NCI-H2227 treated with DMSO at 0.1 percent for 48 hours (cell line): ENCODE measurements at places on chromosomes 7 and 10.

- DNase-seq = no peak
Measured at GRCh38 chr10:133388973-133389818, 4.8 kb upstream of the MTG1 start.

- no peak for DNase-seq
Measured at GRCh38 chr7:151796091-151796870, 80.6 kb downstream of the PRKAG2 start.

DNA sequence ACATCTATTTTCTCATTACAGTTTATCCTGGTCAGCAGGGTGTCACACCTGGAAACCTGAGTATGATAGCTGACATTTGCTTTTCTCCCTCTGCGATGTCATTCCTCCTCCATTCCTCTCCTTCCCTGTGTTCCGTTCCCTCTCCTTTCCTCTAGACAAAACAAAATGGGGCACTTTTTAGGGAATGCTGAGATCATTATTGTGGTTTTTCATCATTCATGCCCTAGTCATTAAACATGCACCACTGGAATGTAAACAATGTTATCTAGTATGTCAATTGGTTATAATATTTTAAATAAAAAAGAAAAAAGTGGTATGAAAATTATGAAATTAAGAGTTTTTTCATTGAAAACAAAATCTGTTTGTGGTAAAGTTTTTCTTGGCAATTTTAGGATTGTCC lies 132.6 kb downstream of the MAPK8 start:
- DNase-seq = no peak

- DNase-seq = no peak
Measured at GRCh38 chr10:127815147-127815546, 77.6 kb downstream of the CLRN3 start.

GRCh38 chr7:139525239-139525638 lies 1.8 kb downstream of the CLEC2L start:
- DNase-seq = no peak

GRCh38 chr7:2821161-2821841 lies 22.8 kb downstream of the GNA12 start:
- no peak for DNase-seq

- DNase-seq = no peak
Measured at GRCh38 chr7:74033372-74034311, 5.7 kb downstream of the ELN start.

DNA sequence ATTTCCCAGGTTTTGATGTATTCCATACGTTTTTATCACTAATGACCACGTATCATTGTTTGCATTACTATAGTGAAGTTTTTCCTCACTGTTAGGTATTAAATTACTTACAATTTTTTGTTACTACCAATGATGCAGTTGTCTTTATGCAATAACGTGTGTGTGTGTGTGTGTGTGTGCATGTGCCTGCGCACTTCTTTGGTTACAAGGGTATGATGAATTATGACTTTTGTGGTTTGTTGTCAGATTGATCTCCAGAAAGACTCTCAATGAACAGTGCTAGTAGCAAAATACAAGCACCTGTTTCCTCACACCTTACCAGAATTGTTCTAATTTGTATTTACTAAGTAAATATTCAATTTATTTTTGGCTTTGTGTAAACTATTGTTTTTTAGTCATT lies 51.5 kb downstream of the MCMBP start:
- no peak for DNase-seq

GRCh38 chr7:1997537-1998076 lies 235.1 kb downstream of the MAD1L1 start:
- no peak for DNase-seq

DNA sequence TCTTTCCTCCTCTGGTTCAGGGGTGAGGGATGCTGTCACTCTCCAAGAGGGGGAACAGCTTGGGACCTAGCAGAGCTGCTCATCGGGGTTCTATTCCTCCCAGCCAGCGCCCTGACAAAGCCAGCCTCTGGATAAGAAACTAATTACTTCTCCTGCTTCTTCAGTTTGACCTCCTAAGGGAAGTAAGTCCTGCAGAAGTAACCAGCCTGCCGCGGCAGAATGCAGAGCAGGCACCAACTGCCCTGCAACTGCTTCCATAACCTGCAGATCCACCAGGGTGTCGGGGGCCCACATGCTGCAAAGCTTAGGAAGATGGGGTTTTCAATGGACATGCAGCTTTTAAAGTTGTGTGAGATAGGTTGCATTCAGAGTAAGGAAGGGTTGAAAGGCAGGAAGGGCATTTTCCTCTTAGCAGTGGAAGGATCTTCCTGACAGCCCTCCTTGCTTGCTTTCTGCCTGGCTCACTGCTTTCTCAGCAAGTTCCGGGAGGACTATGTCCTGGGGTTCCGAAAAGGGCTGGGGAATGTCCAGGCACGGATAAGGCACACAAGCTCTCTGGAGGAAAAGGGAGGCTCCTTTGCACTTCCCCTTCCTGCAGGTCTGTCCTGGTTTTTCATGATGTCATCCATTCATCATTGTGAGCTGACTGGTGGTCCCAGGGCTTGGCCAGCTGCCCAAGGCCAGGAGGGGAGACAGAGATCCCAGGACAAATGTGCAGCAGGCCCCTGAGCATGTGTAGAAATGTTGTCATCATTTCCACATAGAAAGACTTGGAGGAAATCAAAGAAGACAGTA lies 24.3 kb upstream of the CALU start:
- DNase-seq = no peak

- DNase-seq = no peak
Measured at GRCh38 chr10:132345345-132345744, 13.4 kb downstream of the LRRC27 start.

- DNase-seq = no peak
Measured at GRCh38 chr7:50327443-50327842, 22.9 kb downstream of the IKZF1 start.

DNA sequence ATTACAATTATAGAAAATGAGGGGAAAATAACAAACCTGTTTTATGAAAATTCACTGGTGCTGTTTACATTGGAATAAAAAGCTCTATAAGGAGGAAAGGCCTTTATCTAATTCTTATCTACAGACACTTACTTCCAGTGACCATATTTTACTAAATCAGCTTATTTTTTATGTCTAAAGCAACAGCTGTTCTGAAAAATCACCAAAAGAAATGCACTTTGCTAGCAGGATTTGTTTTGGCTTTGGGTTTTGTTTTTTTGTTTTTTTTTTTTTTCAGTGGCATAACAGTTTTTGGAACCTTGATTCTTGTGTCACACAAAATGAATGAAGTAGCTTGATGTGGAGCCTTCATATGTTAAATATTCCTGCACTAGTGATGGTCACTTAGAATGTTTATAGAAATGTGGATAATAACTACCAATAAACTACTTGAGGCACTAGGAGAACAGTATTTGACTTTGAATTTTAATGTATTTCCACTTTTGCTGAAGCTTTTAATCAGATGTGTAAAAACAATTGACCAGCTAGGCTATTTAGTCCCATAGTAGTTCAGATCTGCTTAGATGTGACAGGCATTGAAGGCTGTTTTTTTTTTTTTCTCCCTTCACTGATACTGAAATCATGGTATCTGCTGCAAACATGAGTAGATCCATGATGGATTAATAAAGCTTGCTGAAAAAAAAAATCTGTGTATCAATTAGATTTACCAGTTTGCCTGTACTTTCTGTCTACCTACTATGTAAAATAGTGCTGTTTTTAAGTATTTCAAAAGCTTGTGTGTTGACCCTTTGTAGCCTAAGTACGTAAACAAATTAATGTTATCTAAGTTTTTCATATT lies 2.8 kb downstream of the ARL4A start:
- no peak for DNase-seq

DNA sequence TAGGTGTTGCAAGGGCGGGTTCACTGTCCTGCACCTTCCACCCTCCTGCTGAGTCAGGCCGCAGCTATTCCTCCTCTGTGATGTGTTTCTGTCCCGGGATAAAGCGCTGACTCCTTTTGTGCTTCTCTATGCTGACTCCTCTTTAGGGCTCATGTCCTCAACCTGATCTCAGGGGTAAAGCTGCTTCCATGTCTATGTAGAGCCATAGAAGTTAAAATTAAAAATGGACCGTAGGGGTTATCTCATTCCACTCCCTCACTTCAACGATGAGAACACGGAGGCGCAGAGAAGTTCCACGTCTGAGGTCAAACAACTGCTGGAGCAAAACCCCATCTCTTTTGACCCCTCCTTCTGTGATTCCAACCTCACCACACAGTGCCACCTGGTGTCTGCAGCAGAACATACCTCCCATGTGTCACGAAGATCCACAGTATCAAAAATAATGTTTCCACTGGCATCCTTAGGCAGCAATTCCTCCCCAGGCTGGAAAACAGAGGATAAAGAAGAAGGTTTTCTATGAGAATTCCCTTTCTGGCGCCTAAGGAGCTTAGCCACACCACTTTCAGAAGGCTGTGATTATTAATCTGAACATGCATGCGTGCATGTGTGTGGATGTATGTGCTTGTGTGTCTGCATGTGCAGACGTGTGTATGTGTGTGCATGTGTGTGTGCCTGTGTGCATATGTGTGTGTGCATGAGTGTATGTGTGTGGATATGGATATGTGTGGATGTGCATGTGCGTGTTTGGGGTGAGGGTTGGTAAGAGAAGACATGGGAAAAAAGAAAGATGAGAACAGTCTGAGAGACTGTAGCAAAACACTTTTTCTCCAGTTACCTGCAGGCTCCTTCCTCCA lies 81.2 kb upstream of the UCN3 start:
- DNase-seq = no peak

- DNase-seq = no peak
Measured at GRCh38 chr10:90857635-90858460, at the start of gene HTR7. TSS of gene HTR7 (minus strand) at chr10:90858039. CDS start at chr10:90857671, 368 bp downstream.

- no peak for DNase-seq
Measured at GRCh38 chr7:157791261-157791660, 454.5 kb downstream of the DNAJB6 start.

DNA sequence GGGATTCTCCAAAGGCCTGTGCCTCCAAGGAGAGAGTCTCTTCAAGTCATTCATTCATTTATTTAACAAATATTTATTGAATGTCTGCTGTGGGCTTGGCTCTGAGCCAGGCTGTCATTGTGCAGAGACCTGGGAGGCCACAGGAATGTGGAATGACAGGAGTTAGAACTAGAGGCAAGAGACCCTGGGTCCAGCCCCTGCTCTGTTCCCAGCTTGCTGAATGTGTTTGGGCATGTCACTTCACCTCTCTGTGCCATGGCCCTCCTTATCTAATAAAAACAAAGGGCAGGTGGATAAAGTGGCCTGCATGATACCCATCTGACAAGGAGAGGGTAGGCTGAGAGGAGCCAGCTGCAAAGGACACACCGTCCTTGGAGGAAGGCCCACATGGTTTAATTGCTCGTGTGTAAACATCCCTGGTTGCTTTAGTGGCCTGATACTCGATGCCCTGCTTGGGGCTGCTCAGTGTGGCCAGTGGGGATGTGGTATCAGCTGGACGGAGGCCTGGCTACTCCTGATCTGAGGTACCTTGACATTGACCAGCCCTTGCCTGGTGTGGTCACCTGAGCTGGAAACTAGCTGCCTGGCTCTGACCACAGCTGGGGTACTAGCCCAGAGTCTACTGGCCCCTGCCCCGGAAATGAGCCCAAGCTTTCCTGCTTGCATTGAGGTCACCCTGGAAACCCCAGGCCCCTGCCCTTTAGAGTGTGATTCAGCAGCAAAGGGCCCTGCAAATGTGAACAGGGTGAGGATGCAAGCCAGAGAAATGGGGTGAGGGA lies 116.2 kb downstream of the CDH23 start:
- no peak for DNase-seq

DNA sequence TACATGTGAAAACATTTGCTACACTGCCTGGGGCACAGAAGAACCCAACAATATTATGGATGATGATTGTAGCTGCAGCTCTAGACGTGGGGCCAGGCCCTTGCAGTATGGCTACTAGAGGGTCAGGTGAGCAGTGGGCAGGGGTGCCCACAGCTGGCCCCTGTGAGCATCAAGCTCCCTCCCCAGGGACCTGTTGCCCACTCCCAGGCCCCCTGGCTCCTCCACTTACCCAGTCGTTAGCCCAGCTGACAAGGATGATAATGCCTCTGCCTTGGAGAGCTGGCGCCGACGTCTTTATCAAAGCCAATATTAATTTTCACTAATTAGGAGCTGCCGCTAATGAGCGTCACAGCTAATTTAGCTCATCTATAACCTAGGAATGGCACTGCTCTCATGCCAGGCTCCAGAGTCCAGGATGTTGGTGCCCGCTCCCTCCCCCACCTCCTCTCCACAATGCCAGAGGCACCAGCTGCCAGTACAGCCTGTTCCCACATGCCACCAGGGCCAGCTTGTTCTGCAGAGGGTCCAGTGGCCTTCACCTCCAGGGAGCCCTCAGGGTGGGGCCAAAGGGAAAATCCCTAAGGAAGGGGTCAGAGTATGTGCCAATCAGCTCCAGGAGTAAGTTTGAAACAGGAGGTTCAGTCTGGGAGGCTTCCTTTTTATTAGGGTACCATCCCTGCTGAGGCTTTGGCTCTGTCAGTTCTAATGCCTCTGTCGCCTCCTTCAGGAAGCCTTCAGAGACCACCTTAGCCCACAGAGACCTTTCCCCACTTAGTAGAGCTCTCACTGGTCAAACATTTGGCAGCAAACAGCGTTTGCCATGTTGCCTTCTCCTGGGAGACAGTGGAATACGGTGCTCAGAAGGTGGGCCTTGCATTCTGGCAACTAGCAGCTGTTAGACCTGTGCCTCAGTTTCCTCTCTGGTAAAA lies 77.2 kb downstream of the CDH23 start:
- no peak for DNase-seq

GRCh38 chr10:121853950-121854349 lies 73.9 kb downstream of the ATE1 start:
- DNase-seq = no peak

DNA sequence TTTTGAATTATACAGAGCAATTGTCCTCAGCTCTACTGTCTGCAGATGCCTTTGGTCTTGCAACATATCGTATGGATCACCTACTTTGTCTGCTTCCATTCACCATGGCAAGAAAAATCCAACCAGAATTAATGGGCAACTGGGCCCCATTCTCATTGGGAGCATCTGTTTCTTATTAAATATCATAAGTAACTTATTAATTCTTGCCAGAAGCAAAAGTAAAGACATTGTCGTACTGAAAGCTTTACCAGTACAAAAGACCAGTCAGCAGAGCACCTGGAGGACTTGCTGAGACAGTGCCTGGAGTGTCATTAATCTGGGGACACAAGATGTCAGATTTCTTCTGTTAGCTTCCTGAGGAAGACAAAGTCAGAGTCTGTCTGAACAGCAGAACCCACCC lies 404.5 kb downstream of the INHBA start:
- DNase-seq = no peak

GRCh38 chr10:21396889-21397288 lies 128.6 kb downstream of the SKIDA1 start:
- no peak for DNase-seq

DNA sequence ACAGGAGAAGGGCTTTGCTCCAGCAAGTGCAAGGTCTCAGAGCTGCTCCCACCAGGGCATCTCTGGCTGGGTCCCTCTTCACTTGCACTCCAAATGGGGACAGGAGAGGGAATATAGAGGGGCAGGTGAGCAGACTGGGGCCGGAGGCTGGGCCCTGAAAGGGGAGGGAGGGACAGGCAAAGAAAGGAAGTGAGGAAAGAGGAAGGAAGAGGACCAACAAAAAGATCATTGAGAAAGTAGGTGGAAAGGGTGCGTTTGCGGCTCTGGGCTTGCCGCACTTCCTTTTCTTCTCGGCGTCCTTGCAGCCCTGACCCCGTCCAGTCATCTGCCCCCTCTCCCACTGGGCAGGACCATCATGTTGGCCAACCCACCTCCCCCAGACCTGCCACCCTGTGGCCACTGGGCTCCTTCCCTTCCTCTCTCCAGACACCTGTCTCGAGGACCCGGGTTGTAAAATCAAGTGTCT lies 14.0 kb downstream of the ITPRIP start:
- no peak for DNase-seq
